ENCODE measurements at places on chromosomes 11 and 22.

DNA sequence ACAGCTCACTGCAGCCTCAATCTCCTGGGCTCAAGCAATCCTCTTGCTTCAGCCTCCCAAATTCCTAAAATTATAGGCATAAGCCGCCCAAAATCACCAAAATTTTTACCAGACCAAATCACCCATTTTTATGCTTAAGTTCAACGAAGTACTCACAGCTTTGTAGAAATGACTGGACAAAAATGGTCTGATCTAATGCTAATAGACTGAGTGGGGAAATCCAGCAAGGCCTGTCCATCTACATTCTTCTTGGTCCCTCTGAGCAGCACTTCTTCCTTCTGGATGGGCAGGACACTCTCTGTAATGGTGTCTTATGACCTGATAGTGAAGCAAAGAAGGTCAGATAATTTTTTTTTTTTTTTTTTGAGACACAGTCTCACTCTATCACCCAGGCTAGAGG is 18.7 kb upstream of the OR6X1 start:
- no peak for DNase-seq

DNA sequence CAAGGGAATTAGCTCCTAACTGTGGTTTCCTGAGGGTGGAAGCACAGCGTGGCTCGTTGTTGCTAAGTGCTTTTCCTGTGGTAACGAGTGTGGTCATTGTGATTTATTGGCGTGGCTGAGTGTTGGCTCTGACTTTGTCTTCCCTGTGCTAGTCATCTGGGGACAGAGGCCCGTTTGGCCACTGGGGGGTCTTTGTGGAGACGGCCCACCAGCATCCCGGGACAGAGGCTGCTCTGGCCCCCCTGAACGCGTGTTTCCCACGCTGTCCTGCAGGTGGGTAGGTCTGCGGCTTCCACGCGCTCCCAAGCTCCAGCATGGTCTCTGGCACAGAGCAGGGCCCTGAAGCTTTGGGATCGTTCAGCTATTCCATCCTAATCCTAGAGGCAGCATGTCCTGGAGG is 1040.0 kb downstream of the TBC1D22A start:
- DNase-seq, result no peak

DNA sequence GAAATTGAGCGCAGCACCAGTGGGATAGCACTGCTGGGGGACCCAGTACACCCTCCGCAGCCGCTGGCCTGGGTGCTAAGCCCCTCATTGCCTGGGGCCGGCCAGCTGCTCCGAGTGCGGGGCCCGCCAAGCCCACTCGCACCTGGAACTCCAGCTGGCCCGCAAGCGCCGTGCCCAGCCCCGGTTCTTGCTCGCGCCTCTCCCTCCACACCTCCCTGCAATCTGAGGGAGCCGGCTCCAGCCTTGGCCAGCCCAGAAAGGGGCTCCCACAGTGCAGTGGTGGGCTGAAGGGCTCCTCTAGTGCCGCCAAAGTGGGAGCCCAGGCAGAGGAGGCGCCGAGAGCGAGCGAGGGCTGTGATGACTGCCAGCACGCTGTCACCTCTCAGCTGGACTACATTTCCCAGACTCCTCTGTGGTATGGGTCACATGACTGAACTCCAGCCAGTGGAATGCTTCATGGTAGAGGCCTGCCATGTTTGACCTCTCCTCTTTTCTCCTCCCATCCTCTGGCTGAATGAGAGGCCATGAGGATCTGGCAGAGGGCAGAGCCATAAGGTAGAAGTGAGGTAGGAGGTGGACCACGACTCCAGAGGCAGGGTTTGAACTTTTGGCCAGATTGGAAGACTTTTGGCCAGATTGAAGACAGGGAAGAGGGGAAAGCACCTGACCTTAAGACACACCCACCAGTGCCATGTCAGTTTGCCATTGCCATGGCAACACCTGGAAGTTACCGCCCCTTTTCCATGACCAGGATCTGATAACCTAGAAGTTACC is 6.2 kb downstream of the MRGPRD start:
- DNase-seq, result peak; percentile 82

GRCh38 chr22:19941365-19942082 is at the start of the genes COMT and TXNRD2:
Gene COMT, plus strand, starts transcription at chr22:19941772. Its CDS starts 20,755 bp downstream, at chr22:19962527.
Gene TXNRD2, minus strand, starts transcription at chr22:19941818. Its CDS starts 15 bp downstream, at chr22:19941803.
- DNase-seq, result peak; percentile 80

DNA sequence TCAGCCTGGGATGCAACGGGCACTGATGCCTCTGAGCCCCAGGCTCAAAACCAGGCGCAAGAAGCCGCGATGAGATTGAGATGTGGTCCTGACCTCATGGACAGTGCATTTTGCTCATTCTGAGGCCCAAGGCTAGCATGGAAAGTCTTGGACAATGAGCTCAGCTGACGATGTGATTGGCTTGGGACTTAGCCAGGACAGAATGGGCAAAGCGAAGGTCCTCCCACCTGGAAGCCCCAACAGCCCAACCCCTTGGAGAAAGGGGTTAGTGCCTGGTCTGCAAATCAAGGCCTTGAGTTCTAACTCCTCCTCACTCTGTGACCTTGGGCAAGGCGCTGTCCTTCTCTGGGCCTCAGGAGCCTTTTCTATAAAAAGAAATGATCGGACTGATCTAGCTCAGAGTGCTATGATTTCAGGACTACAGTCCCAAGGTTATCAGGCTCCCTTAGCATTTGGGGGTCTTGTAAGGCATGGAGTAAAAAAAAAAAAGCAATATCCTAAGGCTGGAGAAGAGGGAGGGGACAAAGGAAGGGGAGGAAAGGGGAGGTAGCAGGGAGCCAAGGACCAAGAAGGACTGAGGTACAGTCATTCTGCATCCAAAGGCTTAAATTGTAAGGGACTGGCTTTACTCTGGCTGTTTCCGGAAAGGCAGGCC is 2.7 kb downstream of the SLC43A3 start:
- no peak for DNase-seq

GRCh38 chr22:20549232-20549841 is 41.9 kb downstream of the MED15 start:
- DNase-seq, result no peak

GRCh38 chr11:64694821-64695365 is 28.1 kb downstream of the NRXN2 start:
- no peak for DNase-seq

DNA sequence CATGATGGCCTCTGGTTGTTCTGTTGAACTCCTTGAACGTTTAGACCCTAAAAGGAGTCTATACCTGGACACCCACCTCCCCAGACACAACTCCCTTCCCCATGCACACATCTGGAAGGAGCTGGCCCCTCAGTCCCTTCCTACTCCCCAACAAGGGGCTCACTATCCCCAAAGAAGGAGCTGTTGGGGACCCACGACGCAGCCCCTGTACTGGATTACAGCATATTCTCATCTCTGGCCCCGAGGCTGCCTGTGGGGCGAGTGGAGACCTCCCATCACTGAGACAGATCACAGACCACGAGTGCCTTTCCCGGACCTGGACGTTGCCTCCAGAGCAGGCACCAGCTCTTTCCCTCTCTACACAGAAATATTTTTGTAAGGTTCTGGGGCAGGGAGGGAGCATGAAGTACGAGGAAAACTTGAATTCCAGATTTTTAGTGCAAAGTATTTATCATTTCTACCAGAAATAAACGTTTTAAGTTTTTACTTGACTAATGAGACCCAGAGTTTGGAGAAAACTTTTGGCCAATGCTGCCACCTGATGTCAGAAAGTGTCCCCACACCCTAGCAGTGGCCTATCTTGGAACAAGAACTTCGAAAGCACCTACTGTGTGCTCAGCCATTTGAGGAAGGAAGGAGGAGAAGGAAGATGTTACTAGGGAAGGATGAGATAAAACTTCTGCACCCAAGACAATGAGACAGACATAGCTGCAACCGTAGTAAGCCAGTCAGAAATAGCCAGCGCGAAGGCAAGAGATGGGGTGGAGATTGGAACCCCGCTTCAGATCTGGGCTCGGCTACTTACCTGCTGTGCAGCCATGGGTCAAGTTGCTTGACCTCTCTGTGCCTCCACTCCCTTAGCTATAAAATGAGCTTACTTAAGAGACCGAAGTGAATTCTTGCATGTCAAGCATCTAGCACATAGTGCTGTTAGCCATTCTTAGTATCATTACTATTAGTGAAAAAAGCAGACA is 10.2 kb upstream of the POU2F3 start:
- DNase-seq, result no peak

DNA sequence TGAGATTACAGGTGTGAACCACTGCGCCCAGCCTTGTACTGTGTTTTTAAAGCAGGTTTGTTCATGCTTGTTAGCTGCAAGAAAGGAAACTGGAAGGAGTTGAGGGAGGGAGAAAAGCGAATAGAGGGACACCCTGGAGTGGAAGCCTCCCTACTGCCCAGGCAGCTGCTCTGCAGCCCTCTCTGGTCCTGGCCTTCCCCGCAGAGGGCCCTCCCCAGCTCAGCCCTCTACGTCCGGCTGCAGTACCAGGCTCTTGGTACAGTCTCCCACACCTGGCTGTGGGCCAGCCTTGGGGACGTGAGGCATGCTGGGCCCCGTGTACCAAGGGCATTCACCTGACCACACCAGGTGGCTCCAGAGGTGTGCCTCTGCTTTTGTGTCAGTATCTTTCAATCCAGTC is 70.8 kb downstream of the MED15 start:
- DNase-seq, result no peak

GRCh38 chr22:17629641-17630040 is 1.1 kb upstream of the ATP6V1E1 start:
- no peak for DNase-seq

DNA sequence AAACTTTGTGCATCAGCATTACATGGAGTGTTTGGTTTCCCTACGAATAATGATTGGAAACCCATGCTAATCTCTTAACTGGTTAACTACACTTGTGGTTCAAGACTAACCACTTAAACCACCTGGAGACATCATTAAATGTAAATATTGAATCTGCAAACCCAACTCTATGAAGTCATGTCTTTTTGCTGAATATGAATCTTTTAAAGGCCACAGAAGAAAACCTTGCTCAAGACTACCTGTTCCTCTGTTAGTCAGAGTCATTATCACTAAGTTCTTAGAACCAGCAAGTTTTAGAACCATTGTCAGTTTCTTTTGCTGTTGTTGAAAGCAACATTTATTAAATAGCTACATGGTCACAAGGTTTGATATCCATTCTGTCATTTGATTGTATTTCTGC is 70.7 kb downstream of the SIK2 start:
- no peak for DNase-seq

DNA sequence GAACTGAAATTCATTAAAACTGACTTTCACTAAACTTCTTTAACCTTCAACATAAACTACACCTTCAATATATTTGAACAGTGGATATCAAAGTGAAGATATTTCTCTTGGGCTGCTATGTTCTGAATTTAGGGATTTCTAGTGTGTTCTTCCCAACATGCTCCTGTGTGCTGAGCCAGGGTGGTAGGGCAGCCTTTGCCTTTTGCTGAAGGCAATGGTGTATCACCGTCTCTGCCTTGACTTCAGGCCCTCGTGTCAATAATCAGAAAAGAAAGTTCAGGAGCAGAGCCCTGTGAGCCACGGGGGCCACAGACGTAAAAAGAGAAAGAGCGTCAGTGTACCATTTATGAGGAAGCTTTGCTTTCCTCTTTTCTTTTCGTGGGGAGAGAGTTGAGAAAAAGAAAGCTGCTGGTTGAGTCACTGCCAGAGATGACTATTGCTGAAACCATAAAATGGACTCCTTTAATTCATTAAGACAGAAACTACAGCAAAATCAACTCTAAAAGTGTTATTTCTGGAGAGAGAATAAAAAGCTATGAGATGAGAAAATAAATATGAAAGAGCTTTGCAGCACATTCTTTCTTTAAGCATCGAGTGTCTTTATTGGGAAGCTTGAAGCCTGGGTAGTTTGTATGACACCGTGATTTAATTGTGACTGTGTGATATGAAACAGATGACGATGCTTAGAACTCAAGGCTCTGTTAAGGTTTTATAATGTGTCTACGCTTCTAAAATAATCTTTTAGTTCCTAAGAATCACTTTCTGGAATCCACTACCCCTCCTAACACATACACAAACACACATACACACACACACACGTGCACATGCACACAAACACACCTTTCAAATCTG is 271.8 kb upstream of the MTNR1B start:
- DNase-seq, result no peak

DNA sequence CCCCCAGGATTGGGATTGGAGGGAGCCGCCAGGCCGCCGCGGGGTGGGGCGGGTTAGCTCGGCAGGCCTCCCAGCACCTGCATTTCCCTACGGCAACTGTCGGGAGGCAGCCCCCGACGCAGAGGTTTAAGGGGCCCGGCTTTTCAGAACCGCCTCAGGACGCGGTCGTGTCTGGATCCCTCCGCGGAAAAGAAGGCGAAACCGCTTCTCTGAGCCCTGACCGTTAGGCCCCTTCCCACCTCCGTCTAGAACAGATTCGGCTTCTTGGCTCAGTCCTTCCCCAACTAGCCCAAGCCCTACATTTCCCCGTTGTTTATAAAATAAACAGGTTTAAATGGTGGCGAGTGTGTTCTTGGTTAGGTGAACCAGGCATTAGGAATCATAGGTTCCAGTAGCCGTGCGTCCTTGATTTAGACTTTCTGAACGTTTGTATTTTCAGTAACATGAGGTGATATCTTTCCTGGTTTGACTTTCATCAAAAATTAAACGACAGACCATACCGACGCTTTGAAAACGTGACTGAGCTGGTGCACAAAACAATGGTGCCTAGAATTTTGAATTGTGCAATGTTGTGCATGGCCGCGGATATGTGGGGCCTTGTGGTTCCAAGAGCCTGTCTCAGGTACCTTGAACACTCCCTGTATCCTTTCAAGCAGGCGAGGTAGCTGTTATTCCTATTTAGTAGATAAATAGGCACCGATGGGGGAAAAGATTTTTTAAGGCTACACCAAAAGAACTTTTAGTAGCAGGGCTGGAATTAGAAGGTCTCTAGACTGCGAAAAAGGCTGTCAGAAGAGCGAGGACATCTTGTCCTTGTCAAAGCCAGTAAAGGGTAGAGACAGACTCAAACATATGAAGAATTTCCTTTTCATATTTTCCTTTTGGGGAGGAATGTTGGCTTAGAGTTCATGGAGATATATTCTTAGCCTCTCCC is 1.2 kb upstream of the HSPA8 start:
- DNase-seq, result no peak

DNA sequence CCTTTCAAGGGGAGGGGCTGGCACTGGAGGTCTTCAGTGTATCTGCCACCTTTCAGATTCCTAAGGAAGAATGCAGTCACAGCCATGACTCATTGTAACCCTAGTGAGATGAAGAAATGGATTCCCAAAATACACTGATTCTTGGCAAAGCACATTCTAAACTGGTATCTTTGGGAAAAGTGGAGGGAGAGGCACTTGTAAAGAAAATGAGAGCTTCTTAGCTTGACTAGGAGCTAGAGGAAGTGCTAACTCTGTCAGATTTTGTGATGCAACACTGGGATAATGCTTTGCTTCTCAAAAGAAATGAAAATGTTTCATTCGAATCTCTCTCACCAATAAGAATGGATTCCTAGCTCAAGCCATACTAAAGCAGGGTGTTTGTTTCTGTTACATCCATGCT is 14.3 kb downstream of the NRIP3 start:
- DNase-seq, result no peak

GRCh38 chr22:46096706-46097230 is 53.6 kb upstream of the PPARA start:
- DNase-seq, result no peak

DNA sequence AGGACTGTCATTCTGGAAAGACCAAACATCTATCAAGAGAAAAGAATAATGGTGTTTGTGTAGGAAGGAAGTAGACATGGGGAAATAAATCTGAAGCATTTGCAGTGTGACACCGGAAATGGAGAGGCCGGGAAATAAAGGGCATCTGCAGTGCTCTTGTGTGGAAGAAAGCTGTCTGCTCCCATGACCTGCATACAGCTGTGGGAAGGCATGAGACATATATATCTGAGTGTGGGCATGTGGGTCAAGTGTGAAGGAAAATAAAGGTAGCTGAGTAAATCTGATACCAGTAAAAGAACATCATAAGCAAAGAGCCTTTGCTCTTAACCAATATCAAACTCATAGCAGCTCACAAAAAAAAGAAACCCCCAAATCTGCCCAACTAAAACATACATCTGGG is 72.1 kb upstream of the OR5AK2 start:
- DNase-seq, result no peak
